Right lobe of liver (tissue), 6 donors: ENCODE measurements at places on chromosomes 5 and 9. TPM values are rescaled to one million over a fixed set of nuclear protein-coding genes. Genes with fewer than 3 reads are reported as not detected.

Gene REEP2
- not detected for total RNA-seq

DNA sequence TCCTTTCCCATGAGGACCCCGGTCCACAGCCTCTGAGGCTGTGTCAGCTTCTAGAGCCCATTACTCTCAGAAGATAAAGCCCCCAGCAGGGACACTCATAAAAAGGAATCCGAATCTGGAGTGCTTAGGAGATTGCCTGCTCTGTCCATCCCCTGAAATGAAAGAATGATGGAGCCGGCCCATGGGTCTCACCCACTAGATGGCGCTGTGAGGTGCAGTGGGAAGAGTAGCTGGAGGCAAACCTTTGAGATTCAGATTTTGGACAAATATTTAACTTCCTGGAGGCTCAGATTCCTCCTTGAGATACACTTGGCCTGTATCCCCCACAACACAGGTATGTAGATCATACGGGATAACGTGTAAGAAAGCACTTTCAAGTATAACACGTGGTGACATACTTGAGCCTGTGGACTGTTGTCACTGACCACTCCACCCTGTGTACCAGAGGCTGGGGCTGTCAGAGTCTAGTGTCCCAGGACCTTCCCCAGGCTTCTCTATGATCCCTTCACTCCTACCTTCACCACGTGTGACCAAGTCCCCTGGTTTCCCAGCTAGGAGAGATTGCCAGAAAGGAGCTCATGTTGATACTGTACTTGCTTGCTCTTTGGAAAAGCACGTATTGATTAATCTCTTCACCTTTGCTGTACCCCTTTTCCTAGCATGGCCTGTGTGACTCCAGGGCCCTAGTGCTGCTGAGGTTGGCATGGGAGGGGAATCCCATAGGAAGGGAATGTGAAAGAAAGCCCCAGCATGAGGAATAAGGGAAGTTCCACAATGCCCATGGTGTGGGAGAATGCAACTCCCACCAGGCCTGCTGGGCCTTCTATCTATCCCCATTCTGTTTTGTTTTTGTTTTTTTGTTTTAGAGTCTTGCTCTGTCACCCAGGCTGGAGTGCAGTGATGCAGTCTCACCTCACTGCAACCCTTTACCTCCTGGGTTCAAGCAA is 32.1 kb downstream of the TRMO start:
- no peak overlapping the region for H3K27ac ChIP-seq
- H3K27me3 ChIP-seq = no peaks in the 10 kb centered on the region
- H3K4me3 ChIP-seq = no peak overlapping the region
- no peaks in the 10 kb centered on the region for H3K36me3 ChIP-seq

Gene SPATA31C1
- total RNA-seq = not detected

DNA sequence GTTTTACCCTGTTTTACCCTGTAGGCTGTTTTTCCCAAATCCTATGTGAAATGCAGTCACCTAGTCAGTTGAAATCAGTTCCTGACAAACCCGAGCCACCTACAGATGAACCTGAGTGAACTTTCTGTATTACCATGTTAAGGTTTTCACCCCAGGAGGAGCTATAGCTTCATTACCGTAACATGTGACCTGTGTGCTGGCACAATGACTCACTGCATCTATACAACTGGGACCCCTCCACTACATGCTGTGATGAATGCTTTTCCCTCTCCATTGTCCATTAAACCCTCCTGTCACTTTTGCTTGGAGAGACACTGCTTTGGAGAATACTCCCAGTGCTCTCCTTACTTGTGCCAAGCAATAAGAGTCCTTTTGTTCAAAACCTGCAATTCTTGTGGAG is 1974.8 kb downstream of the EFNA5 start:
- H3K27ac ChIP-seq = no peak overlapping the region
- no peaks in the 10 kb centered on the region for H3K27me3 ChIP-seq
- DNase-seq = no peak
- no peaks in the 10 kb centered on the region for H3K36me3 ChIP-seq
- H3K4me3 ChIP-seq = no peak overlapping the region

- H3K4me3 ChIP-seq = no peak overlapping the region
- no peak for DNase-seq
- no peaks in the 10 kb centered on the region for H3K4me1 ChIP-seq
- H3K36me3 ChIP-seq = peaks cover 3% of the 10 kb centered on the region
- H3K27ac ChIP-seq = no peak overlapping the region
These were observed 15.6 kb downstream of the SPACA9 start for GRCh38 chr9:132894346-132894745.
